ENCODE measurements at places on chromosomes 1 and 21.

- DNase-seq: no peak
Observed at GRCh38 chr1:75423136-75423535, 187.8 kb downstream of the SLC44A5 start.

DNA sequence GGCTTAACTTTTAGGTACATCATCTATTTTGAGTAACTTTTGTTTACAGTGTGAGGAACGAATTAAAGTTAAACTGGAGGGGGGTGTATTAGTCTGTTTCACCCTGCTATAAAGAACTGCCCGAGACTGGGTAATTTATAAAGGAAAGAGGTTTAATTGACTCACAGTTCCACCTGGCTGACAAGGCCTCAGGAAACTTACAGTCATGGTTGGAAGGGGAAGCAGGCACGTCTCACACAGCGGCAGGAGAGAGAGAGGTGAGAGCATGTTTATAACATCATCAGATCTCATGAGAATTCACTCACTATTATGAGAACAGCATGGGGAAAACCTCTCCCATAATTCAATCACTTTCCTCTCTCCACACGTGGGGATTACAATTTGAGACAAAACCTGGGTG is 31.9 kb upstream of the TMEM52 start:
- no peak for DNase-seq

DNA sequence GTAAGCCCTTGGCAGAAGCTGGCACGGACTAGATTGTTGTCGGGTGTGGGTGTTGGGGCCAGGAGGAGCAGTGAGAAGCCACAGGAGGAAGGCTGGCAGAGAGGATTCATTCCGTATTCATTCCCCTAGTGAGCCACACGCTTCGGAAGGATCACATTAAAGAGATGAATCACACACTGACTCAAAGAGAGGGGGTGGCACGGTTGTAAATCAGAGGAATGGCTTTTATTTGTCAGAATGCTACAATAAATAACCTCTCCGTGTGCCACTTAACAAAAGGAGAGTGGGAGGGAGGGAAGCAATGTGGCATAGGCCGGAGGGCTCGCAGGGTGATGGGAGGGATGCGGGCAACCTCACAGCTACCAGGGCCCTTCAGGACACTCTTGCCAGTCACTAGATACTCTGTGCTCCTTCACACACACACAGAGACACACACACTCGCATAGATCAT is 135.5 kb downstream of the HIVEP3 start:
- no peak for DNase-seq

DNA sequence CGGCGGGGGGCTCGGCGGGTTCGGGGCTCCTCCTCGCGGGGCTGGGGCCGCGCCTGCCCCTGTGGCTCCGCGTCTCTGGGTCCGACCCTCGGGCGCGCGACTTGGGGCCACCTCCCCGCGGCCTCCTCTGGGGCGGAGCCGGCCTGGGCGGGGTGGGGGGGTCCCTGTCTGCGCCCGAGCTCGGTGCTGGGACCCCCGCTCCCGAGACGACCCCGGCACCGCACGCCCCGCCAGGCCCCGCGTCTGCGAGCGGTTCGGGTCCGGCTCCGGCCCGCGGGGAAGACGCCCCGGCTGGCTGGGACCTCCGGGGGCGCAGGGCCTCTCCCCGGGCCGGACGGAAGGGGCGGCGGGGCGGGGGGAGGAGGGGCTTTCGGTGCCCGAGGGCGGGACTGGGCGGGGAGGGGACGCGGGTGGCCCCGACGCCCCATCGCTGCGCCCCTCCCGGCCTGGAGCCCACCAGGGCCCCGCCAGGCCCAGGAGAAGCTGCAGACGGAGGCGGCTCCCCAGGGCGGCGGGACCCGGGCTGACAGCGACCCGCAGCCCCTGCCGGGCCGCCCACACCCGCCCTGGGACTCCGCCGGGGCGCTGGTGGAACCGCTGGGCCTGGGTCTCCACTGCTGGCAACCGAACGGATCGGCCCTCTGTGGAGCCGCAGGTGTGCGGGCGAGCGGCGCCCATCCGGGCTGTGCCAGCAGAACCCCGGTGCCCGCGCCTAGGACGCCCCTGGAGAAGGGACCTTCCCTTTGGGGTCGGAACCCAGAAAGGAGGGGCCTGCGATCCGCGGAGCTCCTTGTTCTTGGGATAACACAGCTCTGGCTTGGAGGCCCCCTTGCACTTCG is 610 bp downstream of the COL6A2 start:
- no peak for DNase-seq

DNA sequence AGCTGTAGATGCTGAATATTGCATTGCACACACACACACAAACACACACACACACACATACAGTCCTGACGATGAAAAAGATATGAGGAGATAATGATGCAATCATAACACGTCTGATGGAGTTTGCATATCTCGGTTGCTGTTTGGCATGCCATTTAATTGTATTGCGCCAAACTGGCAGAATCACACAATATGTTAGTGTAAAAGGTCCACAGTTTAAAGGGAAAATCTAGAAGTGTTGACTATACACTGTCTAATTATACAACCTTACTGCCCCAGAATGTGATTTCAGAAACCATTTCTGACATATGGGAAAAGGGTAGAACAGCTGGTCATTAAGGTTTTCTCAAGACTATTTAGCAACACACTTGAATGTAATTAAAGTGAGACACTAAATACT is 123.7 kb upstream of the PROX1 start:
- DNase-seq: no peak

DNA sequence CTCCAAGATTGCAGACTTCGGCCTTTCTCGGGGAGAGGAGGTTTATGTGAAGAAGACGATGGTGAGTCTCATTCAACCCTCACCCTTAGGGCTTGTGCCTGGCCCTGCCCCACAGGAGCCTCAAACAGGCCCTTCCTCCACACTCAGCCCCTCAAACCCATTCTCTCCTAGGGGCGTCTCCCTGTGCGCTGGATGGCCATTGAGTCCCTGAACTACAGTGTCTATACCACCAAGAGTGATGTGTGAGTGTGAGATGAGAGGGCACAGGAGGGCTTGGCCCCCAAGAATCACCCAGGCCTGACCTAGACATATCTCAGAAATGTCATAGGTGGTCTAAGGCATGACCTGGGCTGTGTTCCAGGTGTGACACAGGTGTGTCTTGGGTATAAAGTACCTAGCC is 18.3 kb upstream of the MPL start:
- DNase-seq: no peak

DNA sequence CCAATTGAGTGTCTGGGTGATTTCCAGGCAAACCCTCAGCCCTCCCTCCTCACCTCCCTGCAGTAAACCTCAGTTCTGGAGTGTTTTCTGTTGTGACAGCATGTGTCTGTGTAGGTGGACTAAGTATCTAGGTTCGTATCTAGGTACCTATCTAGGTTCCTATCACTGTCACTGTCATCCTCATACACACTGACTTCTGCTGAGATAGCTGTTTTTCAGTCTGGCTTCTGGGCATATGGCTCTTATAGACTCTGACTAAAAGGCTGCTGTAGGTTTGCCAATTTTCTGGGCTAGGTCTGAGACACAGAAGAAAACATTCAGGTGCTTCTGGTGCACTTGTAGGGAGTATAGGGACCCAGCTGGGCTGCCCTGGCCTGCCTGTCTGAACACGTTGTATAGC is 8.1 kb upstream of the TRIM67 start:
- DNase-seq: no peak

DNA sequence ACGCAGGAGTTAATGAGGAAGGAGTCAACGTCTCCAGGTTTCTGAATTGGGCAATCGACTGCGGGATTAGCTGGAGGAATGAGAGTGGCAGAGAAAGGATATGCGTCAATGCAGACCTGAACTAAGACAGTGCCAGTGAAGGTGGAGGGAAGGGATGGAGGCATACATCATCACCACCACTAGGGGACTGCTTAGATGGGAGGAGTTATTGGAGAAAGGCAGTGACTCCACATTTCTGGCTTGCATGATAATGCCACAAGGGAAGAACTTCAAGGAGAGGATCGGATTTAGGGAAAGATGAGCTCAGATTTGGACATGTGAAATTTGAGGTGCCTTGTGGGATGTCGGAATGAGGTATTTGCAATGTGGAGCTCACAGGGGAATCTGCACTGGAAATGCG is 17.5 kb downstream of the VASH2 start:
- DNase-seq: no peak

DNA sequence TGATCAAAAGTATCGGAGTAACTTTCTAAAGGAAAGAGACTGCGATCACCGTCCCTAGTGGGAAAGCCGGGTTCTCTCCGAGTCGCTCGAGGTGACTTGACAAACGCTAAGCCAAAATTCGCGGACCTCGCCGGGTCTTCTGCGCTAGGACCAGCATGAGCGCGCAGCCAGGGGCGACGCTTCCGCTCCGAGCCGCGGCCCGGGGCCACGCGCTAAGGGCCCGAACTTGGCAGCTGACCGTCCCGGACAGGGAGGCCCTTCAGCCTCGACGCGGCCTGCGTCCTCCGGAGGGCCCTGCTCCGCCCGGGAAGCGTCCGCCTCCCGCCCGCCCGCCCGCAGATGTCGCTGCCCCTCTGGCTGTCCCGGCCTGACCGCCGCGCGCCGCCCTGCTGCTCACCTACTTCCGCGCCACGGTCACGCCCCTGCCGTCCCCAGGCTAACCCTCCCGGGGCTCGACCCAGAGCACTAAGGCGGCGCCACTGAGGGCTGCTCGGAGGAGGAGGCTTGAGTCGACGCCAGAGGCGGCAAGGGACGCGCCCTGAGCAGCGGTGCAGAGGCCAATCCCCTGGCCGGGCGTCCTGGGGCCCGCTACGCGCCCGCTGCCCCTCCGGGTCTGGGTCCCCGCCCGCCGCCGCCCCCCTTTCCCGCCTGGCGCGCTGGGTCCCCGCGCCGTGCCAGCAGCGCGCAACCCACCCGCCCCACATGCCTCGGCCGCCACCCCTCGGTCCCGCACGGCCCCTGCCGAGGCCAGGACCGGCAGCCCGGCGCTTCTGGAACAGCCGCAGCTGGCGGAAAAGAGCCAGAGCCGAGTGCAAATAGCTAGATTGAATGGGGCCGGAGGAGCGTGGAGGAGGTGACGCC is 896 bp upstream of the DUSP10 start:
- no peak for DNase-seq

DNA sequence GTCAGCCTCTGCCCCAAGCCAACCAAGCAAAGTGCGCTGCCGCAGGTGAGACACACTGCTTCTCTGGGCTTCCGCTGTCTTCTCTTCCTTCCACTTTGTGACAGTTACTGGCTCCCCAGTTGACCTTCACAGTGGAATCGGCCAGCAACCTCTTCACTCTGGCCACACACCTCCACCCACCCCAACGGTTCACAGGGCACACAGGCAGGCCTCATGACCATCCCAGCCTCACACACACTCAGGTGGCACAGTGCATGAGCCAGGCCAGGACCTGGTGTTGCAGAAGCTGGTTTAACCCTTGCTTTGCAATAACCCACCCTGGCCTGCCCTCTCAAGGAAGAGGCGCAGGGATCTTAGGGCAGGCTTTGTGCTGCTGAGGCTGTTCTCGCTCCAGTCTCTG is 69.2 kb downstream of the SSBP3 start:
- no peak for DNase-seq

- DNase-seq: no peak
Observed at GRCh38 chr1:53987880-53988279, 30.1 kb downstream of the LDLRAD1 start.

DNA sequence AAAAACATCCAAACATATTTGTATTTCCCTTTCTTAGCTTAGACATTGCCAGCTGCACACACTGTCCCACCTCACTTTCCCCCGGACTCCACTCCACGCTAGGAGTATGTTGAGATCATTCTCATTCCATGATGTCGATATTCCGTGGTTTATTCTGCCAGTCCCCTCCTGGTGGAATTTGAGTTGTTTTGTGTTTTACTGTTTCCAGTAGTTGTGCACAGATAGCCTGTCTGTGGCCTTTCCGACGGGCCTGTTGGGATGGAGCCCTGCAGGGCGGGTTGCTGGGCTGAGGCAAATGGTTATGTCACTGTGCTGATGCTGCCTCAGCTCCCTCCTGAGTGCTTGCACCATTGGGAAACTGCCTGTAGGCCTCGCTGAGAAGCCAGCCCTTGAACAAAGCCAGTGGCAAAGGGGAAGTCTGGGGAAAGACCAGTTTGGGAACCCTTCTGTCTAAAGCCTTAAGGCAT is 12.8 kb downstream of the TRAPPC10 start:
- DNase-seq: no peak

DNA sequence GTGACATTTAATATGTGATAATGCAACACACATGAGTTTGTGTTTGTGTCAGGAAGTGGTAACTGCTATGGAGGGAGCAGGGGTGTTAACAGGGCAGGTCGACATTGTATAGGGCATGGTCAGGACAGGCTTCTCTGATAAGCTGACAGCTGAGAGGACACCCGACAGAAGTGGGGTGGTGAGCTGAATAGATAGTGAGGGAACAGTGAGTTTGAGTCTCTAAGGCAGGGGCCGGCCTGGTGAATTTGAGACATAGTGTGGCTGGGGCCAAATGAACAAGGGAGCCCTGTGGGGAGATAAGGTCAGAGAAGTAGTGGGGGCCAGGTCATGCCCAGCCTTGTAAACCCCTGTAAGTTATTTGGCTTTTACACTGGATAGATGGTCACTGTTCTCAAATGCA is 217.4 kb upstream of the KIAA0040 start:
- DNase-seq: no peak

- DNase-seq: no peak
Observed at GRCh38 chr1:24786191-24786590, 40.9 kb downstream of the CLIC4 start.

GRCh38 chr1:27626031-27626935 is 8.7 kb downstream of the FGR start:
- DNase-seq: no peak

DNA sequence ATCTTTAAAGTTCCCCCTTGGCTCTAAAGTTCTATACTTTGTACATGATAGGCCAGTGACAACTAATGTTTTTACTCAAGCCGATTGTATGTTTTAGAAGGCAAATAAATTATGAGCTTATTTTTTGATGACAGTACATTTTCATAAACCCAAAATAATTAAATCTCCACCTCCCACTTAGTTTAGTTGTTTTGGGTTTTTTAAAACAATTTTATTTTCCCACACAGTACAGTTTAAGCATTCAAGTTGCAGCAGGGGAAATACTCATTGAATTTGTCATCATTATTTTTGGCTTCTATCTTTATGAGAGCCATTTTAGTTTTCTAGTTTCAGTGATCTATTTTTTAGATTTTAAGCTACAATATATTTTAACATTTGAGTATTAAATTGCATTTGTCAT is 93.6 kb downstream of the OLFML2B start:
- no peak for DNase-seq

DNA sequence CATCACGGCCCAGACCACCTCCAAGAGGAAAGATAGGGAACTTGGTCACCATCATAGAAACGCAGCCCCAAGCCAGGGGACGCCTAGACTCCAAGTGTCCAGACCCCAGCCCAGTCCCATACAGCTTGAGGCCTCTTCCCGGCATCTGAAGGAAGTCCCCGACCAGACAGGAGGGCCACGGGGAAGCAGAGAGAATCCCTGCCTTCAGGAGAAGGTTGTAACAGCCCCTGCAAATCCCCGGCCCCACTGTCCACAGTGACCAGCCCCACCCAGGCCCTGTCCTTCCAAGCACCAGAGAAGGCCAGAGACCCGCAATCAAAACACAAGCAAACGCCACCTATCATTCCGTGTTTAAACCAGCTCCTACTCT is 1.7 kb downstream of the SLC19A1 start:
- no peak for DNase-seq

DNA sequence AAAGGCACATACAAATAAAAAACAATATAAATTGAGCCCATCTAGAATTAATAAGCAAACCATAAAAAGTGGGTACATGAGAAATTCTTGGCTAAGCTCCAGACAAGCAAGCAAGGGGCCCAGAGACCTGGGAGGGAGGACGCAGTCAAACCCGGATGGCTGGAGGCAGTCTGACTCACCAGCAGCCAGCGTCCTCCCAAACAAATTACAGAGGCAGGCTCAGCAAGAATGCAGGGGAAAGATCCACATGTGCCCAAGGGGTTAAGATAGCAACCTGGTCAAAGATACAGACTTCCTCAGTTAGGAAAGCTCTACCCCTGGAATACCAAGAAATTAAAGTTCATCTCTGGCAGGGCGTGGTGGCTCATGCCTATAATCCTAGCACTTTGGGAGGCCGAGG is 7.4 kb upstream of the TIAM1 start:
- DNase-seq: no peak

Measured in NCI-H1436 treated with DMSO at 0.1 percent for 48 hours (cell line).